ENCODE measurements at places on chromosomes 4 and X.

- DNase-seq, result no peak
These were observed 8.7 kb downstream of the C1QTNF7 start for GRCh38 chr4:15436513-15436912.

DNA sequence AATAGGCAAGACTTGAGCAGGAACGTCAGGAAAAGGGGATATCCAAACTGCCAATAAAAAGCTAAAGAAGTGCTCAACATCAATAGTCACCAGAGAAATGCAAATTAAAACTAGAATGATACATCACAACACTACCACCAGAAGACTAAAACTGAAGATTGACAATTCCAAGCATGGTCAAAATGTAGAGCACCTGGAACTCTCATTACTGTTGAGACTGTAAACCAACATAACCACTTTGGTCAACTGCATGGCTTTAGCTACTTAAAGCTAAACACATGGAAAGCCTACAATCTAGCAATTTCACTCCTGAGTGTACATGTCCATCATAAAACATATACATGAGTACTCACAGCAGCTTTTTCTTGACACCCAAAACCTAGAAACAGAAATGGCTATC is 107.4 kb downstream of the ADGRA3 start:
- DNase-seq, result no peak

- DNase-seq, result no peak
These were observed 27.6 kb downstream of the CLCN5 start for GRCh38 chrX:49949961-49950360.

DNA sequence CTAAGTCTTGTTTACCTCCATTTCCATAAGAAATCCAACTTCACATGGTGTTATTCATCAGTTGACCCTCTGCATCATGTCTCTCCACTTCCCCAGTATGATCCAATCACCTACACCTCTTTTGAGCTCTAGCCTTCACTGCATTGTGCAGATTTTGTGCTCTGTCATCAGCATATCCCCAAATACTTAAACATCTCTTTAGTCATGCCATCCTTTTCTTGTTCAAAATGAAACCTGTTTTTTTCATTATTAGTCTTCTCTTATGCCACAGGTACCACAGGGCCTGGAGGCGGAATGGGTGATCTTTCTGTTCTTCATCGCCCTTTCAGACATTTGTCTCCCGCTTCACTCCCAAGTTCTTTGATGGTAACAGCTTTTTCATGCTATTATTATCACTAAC is 382.7 kb upstream of the GALNTL6 start:
- no peak for DNase-seq

- DNase-seq, result no peak
These were observed 1495.5 kb downstream of the PCDH18 start for GRCh38 chr4:136036744-136037143.

- DNase-seq, result no peak
These were observed 13.4 kb downstream of the PDE5A start for GRCh38 chr4:119615068-119615719.

GRCh38 chr4:101032541-101032940 is 314.8 kb downstream of the PPP3CA start:
- no peak for DNase-seq

GRCh38 chr4:150769248-150769647 is 187.3 kb downstream of the MAB21L2 start:
- DNase-seq, result no peak

- no peak for DNase-seq
These were observed 141.4 kb downstream of the STK32B start for GRCh38 chr4:5192678-5193077.

- no peak for DNase-seq
These were observed 77.9 kb downstream of the CLNK start for GRCh38 chr4:10606483-10607155.

DNA sequence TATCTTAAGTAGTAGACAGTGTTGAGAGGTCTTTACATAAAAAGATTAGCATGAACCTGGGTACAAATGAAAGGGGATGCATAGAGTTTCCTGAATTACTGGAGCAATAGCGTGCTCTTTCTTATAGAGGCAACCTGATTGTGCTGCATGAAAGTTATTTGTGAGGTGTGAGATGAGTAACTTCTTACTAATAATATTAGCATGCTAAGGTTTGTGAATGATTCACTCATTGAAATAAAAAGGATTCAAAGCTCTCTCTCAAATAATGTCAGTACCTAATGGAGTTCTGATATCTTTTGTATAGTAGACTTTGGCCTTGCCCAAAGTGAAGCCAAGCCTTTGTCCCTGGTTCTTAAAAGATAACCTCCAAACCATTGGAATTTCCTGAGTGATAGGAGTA is 131.0 kb upstream of the CXXC4 start:
- no peak for DNase-seq

DNA sequence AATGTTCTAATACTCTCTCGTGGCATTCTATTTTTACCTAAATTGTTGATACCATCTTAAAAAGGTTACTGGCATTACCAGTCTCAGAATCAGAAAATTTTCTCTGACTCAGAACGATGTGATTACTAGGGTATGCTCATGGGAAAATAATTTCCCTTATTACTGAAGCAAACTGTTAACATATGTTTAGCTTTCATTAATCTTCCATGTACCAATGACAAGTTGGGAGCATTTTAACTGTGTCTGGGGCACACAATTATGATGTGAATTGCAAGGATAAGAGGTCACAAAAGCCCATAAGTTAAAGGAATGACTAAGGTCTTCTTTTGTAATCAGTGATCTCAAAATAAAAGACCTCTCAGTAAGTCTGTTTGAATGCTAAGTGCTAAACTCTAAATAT is 1254.6 kb downstream of the PCDH18 start:
- DNase-seq, result no peak

- no peak for DNase-seq
These were observed 34.2 kb upstream of the TBC1D14 start for GRCh38 chr4:6875431-6875831.

DNA sequence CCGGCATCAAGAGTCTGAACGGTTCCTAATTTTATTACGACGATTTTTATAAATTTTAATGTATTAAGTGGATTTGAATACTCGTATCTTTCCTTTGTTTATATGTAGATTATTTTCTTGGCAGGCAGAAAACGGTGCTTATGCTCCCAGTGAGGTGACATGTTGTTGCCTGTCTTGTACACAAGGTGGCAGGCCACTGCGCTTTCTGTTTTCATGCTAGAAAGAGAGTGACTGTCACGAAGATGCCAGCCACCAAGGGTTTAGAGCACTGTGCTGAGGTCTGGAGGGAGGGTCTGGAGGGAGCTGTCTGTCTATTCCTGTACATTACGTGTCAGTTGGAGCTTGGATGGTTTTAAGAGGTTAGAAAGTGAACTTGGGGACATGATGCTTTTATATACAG is 87.7 kb downstream of the SHROOM2 start:
- no peak for DNase-seq

GRCh38 chr4:169107528-169107927 is 97.5 kb upstream of the CBR4 start:
- no peak for DNase-seq
